ENCODE measurements at places on chromosomes 6 and 20. TPM values are rescaled to one million over a fixed set of nuclear protein-coding genes. Genes with fewer than 3 reads are reported as not detected.

DNA sequence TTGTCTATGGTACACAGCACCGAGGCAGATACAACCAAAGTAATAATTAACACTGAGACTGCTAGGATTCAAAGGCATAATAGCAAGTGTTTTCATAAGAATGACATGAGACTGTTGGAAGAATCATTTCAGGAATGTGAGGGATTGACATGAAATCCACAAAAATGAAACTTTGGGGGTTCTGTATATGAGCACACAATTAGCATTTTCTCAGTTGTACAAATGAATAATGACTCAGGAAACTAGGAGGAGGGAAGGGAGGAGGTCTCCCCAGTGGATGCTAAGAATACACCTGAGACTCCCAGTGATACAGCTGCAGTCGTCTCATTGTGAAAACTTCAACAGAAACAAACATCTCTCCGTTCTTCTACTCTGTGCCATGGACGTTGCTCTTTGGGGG lies 428.4 kb upstream of the PLCB4 start:
- peak; percentile 18 for DNase-seq

DNA sequence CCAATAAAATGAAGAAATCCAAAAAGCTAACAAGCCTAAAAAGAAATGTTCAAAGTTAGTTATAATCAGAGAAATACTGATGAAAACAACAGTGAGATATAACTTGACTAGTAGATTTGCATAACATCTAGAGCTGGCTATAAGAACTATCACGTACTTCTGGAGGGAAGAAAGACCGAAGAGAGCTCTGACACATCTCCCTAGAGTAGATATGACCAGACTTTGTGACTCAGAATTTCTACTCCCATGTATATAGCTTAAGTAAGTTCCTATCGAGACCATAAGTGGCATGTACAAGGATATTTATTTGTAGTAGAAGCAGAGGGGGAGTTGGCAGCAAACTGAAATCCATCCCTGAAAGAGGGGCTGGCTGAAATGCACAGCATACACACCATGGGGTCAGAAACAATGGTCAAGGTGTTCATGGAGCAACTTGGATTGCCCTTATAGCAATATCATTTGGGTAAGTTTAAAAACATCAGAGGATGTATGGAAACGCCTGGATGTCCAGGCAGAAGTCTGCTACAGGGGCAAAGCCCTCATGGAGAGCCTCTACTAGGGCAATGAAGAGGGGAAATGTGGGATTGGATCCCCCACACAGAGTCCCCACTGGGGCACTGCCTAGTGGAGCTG lies 25.6 kb upstream of the IL17A start:
- DNase-seq: no peak

- DNase-seq: no peak
These were observed 31.9 kb downstream of the GINS1 start for GRCh38 chr20:25439328-25439727.

DNA sequence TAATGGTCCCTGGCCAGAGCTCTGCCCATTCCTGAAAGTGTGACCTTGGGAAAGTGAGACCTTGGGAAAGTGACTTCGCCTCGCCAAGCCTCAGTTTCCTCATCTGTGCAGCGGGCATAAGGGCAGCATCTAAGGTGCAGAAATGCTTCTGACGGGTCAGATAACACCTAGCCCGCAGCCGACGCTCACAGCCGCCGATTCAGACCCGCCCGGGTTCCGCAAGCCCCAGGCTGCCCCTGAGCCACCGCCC lies 486 bp downstream of the FKBP1A start:
- DNase-seq: no peak

DNA sequence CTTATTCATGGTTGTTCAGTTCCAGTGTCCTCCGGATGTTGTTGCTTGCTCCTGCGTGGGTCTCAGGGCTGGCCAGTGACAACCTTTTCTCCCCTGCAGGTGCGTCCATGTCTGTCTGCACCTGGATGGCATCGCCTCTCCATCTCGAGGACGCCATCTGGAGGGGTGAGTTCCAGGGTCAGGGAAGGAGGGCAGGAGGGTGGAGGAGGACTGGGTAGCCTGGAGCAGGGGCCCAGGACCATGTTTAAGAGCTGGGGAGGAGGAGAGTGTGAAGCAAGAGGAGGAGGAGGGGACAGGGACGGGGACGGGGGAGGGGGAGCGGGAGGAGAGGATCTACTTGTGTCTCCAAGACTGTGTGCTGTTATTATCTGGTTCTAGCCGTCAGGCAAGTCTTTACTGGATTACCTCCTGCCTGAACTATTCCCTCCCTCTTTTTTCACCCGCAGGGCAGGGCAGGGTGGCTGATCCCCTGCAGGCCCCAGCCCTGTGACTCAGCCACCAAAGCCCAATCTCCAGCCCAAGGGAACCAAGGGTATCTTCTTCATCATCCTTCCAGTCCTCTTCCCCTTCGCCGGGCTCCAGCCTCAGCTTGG lies 32.2 kb upstream of the TULP1 start:
- DNase-seq: no peak

GRCh38 chr6:135036731-135037420 lies 17.7 kb downstream of the HBS1L start:
- DNase-seq: no peak

DNA sequence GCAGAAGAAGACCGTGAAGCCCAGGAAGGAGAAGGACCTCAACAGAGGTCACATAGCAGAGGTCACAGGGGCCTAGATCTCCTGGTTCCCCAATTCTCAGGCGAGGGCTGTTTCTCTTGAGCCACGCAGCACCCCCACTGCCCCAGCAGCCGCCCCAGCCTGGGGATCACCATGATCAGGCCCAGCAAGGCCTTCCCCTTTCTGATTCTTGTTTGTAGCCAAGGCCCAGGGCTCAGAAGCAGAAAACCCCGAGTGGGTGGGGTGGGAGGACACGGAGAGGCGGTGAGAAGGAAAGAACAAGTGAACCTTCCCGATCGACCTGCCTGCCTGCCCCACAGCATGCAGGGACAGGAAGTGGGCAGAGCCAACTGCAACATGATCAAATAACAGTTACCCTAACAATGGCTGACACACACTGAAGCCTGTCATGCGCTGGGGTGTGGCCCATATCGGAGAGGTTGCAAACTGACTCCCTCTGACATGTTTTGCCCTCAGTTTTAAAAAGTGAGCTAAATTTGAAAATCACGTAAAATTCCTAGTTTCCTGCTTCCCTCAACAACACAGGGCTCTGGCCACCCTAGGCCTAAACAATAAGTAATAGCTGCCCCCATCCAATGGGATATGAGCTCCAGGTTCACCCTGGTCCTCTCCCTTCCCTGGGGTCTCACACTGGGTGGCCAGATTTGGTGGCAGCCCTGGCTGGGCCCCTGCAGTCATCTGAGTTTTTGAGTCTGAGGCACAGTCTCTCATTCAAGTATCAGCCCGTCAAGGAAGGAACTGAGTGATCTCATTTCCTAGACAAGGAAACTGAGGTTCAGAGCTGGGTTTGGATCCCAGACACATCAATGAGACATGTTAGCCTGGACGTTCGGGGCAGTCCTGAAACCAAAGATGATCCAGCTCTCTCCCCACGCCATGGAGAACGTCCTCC lies 6.5 kb downstream of the PEDS1 start:
- DNase-seq: peak; percentile 48

GRCh38 chr6:29887330-29887818 lies 55.0 kb upstream of the HLA-A start:
- peak; percentile 33 for DNase-seq

ATP9A gene
- 33.0 TPM for total RNA-seq

NFATC2 gene
- under 0.01 TPM for total RNA-seq

GRCh38 chr6:142954844-142955243 lies 9.9 kb upstream of the HIVEP2 start:
- DNase-seq: no peak

- no peak for DNase-seq
These were observed 69.3 kb downstream of the SYNJ2 start for GRCh38 chr6:158050955-158051354.

MCCD1 gene
- total RNA-seq: 0.15 TPM
